Hematopoietic multipotent progenitor cell treated with erythropoietin and hydrocortisone succinate and interleukin-3 and kit ligand, for 8 days (in vitro differentiated cells): ENCODE measurements at places on chromosomes 11 and 22.

DNA sequence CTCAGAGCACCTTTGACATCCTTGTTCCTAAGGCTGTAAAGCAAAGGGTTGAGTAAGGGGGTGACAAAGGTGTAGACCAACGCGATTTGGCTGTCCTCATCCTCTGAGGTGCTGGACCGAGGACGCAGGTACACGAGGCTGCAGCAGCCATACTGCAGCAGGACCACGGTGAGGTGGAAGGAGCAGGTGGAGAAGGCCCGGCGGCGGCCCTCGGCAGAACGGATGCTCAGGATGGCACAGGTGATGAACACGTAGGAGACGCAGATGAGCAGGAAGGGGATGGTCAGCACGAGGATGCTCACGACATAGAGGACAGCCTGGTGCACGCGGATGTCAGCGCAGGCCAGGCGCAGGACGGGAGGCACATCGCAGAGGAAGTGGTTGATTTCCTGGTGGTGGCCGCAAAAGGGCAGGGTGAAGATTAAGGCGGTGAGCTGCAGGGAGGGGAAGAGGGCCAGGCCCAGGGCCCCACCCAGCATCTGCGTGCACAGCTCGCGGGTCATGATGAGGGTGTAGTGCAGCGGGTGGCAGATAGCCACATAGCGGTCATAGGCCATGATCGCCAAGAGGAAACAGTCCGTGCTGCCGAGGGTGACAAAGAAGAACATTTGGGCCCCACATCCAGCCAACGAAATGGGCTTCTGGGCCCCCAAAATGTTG lies 632 bp downstream of the OR10Q1 start:
- DNase-seq, result no peak

DNA sequence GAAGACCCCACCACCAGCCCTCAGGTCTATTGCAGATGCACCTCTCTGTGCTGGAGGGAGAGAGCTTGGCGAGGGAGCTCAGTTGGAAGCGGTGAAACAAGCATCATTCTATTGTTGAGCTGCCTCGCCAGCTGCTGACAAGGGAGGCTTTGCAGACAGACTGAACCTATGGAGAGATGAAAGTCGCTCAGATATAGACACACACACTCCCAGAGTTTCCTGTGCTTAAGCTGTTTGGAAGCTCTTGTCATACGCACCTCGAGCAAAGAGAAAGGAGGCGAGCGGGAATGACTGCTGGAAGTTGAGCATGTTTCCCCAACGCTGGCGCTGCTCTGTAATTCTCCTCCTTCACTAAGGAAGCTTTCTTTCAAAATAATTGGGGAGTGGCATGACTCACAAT lies 126.1 kb downstream of the TRIM29 start:
- no peak for DNase-seq

DNA sequence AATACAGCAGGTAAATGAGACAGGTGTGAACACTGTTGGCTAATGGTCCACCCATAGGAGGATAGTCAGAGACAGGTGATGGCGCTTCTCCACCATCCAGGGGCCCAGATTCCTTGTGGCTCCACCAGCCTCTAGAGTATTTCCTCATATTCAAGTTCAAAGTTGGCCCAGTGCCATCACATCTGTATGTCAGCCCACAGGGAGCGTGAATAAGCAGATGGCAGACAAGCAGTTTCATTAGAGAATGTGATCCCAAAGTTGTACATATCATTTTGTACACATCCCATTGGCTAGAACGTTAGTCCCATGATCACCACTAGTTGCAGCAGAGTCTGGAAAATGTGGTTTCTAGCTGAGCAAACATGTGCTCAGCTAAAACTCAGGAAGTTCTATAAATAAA lies 11.0 kb upstream of the CWF19L2 start:
- peak; percentile 27 for DNase-seq

DNA sequence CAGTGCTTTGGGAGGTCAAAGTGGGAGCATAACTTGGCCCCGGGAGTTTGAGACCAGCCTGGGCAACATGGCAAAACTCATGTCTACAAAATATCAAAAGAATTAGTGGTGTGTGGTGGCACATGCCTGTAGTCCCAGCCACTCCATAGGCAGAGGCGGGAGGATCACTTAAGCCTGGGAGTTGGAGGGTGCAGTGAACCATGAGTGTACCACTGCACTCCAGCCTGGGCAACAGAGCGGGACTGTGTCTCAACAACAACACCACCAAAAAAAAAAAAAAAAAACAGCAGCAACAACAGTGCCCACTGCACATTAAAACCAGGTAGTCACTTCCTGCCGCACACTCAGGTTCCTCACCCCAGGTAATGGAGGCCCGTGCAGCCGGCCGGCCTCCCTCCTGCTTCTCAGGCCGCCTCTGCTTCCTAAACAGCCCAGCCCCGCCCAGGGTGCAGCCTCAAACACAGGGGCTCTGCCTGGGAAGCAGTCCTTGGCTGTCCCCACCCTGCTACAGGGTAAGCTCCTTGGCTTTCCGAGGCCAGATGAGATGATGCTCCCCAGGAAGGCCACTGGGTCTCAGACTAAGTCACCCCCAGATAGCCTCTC lies 318.3 kb downstream of the SHANK2 start:
- DNase-seq, result no peak

DNA sequence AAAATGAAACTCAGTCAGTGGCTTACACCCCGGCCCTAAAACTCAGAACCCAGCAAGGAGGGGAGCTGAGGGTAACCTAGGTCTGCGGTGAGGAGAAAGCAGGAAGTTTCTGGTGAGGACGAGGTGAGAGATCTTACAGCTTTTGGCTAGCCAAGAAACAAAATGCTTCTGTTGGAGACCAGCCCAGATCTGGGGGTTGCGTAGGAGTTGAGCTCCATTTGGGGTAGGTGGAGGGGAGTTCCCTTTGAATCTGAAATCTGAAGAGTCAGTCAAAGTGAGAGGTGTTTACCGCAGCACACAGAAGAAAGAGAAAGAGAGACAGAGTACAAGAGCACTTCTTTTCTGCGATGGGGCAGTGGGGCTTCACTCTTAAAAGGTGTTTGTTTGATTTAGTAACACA lies 29.6 kb downstream of the EHF start:
- DNase-seq, result no peak

DNA sequence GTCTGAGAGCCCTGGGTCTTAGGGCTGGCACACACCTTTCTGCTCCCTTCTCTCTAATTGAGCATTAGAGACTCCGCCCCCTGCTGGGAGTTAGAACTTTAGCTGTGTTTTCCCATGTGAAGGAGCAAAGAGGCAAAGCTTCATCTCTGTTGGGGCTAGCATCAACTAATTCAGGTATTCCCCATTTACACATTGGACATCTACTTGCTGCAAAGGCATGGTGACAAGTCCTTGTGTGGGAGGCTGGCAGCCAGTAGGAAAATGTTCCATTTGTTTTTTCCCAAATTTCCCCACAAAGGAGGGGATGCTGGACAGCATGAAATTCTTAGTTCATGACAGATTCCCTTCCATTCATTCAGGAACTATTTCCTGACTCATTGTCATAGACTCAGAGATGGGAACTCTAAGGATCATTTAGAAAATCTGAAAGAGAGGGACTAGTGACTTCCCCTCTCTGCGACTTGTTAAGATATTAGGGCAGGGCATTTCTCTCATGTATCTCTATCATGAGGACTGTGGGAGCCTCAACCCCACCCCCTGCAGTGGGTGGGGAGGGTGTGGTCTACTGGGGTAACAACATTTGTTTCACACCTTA lies 3.6 kb downstream of the CD44 start:
- peak; percentile 44 for DNase-seq

GRCh38 chr11:58637371-58637770 lies 14.9 kb downstream of the CNTF start:
- DNase-seq, result no peak

DNA sequence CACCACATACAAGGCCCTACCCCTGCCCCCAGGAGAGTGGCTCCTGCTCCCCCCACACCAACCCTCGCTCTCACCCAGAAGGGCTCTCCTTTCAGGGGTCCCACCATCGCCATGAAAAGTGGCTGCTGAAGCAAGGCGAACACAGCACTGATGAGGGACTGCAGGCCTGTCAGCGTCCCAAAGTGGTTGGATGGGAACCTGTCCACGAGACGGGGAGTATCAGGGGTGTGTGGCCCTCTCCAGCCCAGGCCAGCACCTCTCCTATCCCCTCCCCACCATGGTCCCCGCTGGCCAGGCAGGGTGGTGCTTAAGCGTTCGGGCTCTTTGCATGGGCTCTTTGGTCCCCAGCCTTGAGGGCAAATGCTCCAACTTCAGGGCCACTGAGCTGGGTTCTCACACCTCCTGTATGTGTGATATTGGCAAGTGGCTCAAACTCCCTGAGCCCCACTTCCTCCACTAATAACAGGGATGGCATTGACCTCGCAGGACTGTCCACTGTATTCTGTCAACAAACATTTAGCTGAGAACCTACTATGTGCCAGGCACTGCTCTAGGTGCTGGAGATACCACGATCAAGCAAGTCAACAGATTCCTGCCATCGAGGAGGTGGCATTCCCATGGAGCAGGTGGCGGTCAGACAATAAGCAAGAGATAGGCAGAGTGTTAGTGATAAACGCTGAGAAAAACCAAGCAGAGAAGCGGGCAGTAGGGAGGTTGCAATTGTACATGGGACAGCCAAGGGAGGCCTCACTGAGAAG lies 26.9 kb downstream of the RTN4RL2 start:
- DNase-seq, result no peak

DNA sequence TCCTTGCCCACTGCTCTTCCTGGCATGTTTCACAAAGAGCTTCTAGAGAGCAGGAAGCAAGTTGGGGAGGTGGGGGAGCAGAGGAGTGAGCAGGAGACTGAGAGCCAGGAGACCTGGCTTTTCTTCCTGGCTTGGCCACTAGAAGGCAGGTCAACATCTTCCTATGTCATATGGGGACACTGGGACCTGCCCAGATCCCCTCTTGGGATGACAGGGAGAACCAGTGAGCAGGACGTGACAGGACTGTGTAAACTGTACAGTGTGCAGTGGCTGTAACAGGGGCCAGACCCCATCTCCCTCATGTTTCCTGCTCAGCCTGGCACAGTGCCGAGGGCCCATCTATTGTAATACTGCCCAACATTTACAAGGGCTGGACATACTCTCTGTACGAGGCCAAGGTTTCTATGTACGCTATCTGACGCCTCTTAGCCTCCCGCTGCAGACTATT lies 29.4 kb downstream of the GDPD5 start:
- no peak for DNase-seq

DNA sequence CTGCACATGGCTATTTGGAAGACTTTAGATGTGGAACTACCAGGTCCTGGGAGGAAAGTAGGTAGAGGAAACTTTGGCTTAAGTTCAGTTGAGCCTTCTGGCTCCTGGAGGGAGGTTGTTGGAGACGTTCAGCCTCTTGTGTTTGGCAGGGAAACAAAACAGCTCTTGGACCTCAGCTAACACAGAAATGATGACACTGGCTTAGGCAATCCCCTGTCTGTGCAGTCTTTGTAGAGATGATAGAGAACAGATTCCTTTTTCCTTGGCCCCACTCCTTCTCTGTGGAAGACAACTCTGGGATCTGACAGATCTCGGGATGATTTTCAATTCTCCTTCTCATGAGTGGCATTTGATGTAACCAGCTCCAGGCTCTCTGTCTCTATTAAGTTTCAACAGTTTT lies 428.5 kb downstream of the TMEM135 start:
- no peak for DNase-seq

GRCh38 chr11:69368119-69368880 lies 74.3 kb downstream of the MYEOV start:
- DNase-seq, result no peak

- DNase-seq, result no peak
These were observed 83.6 kb upstream of the ZBED5 start for GRCh38 chr11:10941414-10941813.

DNA sequence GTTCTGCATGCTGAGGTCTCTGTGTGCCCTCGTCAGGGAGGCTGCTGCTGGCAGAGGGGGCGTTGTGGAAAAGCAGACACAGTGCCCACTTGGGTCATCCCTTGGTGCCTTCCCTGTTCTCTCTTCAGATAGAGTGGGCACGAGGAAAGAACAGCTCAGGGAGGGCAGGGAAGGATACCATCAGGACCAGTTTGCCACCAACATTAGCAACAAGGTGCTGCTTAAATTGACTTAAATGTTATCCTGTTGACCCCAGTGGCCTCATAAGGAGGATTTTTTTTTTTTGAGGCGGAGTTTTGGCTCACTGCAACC lies 91.2 kb downstream of the BCR start:
- DNase-seq, result no peak

DNA sequence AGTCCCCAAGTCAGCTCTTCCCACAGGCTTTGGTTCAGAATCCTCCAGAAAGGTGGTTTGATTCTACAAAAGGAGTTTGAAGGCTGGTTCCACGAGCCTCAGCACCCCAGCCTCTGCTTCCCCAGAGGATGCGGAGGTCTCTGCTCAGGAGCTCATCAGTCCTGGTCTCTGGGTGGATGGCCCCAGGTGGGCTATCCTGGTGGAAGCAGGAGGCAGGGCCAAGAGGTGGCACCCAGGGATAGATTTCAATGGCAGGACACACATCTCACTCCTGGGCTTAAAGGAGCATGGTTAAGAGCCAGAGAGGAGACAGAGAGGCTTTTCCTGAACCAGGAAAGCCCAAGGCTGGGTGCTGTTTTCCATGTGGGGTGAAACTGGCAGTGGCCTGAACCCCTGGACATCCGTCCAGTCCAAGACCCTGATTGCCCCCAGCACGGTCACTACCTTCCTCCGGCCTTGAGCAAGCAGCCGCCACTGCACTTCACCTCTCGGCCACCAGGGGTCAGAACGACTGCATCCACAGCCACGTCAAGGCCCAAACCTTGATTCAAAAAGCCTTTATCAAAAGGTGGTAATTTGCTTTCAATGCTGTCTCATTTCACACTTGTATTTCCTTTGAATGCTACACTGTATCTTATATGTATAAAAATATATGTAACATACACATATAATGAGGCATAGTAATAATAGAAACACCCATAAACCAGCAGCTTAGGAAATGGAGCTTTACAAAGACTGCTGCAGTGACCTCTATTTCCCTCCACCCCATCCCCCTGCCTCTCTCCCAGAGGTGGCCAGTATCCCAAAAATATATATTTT lies 19.3 kb upstream of the FXYD2 start:
- peak; percentile 53 for DNase-seq

DNA sequence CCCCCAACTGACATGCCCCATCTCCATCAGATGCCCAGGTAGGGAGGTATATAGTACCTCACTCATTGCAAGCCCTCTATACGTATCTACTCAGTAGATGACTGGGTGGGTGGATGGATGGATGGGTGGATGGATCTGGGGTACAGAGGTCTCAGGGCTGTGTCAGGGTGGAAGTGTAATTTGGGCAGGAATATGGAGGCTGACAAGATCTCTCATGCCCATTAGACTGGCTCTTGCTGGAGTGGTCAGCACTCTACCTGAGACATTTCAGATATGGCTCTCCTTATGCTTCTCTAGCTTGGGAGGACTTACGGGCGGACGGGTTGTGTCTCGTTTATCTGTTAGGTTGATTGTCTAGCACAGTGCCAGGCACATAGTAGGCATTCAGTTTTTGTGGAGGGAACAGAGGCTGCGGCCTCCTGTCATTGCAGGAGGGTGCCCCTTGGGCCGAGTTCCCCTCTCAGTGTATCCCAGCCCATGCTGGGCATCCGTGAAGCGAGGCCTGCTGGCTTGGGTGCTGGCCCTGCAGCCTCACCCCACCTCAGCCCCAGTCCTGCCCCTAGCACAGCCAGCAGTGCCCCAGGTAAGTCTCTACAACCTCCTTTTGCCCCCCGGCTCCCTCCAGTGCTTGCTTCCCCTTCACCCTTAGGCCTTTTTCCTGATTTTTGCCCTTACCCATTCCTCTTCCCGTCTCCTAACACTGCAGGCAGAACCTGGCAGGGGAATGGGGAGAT lies 13.7 kb downstream of the ROBO3 start:
- DNase-seq, result no peak

GRCh38 chr11:75547617-75548058 lies 14.4 kb upstream of the SERPINH1 start:
- DNase-seq, result peak; percentile 77

GRCh38 chr11:67300256-67300755 lies 3.0 kb upstream of the SSH3 start:
- DNase-seq, result no peak
